ENCODE measurements at places on chromosomes 2 and 18.

DNA sequence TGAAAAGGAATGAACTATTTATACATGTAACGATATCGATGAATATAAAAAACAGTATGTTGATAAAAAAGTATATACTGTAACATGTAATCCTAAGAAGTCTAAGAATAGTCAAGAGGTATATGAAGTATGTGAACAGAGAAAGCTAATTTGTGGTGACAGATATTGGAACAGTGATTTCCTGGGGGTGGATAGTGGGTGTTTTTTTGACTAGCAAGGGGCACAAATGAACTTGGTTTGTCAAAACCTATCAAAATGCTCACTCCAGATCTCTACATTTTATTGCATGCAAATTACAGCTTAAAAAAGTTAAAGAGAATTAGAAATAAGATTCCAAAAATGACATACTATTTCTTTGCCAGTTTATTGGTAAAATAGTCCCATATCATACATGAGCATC lies 35.4 kb downstream of the PTH2R start:
- DNase-seq: no peak

GRCh38 chr18:46439037-46439436 lies 218.0 kb downstream of the LOXHD1 start:
- no peak for DNase-seq

DNA sequence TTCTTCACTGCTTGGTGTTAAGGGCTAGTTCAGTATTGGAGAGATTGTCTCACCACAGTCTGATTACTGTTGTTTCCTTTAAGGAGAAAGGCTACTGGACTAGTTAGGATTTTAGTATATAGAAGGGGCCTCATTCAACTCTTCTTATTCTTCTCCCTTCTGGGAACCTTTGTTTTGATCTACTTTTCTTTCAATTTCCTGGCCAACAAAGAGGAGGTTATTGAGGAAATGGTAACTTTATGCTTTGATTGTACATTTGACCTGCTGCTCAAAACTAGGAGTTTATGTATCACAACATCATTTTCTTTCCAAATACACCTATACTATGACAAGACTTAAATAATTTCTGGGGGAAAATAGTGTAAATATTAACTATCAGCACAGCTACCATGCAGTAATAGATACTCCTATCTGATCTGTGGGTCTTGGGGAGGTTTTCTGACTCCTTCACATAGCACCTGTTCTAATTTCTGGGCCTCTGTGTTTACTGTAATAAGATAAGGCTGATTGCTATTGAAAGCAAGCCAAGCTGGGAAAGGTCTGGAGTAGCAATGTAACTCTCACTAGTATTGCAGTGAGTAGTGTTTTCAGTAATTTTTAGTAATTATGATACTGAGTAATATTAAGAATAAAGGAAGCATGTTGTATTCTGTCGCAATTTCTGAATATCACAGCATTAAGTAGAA lies 395.3 kb downstream of the NUP35 start:
- no peak for DNase-seq

DNA sequence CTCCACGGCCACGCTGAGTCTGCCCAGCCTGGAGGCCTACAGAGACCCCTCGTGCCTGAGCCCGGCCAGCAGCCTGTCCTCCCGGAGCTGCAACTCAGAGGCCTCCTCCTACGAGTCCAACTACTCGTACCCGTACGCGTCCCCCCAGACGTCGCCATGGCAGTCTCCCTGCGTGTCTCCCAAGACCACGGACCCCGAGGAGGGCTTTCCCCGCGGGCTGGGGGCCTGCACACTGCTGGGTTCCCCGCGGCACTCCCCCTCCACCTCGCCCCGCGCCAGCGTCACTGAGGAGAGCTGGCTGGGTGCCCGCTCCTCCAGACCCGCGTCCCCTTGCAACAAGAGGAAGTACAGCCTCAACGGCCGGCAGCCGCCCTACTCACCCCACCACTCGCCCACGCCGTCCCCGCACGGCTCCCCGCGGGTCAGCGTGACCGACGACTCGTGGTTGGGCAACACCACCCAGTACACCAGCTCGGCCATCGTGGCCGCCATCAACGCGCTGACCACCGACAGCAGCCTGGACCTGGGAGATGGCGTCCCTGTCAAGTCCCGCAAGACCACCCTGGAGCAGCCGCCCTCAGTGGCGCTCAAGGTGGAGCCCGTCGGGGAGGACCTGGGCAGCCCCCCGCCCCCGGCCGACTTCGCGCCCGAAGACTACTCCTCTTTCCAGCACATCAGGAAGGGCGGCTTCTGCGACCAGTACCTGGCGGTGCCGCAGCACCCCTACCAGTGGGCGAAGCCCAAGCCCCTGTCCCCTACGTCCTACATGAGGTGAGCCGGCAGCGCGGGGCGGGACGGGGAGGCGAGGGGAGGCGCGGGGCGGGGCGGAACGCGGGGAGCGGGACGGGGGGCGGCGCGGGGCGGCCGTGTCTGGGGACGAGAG lies 15.2 kb downstream of the NFATC1 start:
- DNase-seq: no peak
